ENCODE measurements at places on chromosomes 3 and 15.
A peak's percentile ranks its signal among the peaks of the same experiment; 100 is the strongest.

GRCh38 chr15:46408312-46408711 lies 773.5 kb downstream of the SQOR start:
- DNase-seq: no peak

DNA sequence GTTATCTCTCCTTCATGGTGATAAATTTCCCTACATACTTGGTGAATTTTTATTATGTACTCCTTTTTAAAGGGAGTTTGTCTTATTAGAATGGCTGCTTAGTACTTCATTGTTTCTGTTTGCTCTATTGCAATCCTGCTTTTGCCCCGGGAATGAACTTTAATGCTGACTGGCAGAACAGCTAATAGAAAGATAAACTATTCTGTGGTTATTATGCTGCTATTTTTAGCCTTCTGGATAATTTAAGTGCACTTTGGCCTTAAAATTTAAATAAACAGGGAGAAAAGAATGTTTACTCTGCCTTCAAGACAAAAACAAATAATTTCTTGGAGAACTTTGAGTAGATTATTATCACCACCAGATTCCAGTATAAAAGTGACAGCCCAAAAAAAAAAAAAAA lies 413.8 kb upstream of the CCDC54 start:
- DNase-seq: no peak

DNA sequence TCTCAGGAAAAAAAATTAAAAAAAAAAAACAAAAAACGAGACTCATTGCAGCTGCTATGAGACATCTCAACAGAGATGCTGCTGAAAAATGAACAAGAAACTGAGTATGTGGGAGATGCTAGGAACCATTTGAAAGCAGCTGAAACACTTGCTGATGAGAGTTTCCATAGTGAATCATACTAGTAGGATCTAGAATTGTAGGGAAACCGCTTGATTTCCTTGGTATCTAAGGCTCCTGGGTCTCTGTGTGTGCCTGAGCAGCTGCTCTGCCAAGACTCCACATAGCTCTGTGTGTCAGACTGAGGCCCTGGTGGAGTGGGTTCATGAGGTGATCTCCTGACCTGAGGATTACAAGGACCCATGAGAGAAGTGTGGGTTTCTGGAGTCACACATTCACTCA lies 313.4 kb upstream of the NECTIN3 start:
- DNase-seq: no peak

DNA sequence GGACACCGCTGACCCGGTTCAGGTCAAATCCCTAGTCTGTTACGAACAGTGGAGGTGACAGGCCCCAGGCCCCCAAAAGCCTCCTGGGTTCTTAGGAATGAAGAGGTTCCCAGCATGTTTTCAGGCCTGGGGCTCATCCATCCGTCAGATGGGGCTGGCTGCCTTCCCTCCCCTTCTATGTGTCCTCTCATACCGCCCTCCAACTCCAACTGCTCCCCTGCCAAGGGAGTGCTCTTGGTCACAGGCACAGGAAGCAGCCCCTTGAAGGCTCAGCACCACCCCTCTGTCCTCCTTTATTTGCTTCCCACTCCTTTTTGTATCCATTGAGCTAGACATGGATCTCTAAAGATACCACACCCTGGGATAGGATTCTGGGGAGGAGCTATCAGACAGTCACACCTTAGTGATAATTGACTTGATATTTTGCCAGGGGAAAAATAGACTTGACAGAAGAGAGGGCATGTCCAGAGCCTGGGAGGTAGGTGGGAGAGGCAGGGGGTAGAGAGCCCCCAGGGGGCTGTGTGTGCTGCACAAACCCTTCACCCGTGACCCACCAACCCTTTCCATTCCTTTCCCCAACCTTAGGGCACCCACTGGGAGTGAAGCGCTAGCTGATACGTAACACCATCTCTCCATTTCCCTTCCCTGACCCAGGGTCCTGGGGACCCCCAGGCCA lies 10.7 kb upstream of the CSPG4 start:
- DNase-seq: no peak

DNA sequence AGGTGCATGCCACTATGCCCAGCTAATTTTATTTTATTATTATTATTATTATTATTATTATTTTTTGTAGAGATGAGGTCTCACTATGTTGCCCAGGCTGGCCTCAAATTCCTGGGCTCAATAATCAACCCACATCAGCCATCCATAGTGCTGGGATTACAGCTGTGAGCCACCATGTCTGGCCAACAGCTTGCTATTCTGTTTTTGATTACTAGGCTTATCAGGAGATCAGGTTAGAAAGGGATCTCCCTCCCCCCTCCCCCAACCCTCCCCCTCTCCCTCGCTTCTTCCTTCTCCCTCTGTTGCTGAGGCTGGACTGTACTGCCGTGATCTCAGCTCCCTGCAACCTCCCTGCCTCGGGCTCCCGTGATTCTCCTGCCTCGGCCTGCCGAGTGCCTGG lies 8.6 kb downstream of the CLN6 start:
- no peak for DNase-seq

DNA sequence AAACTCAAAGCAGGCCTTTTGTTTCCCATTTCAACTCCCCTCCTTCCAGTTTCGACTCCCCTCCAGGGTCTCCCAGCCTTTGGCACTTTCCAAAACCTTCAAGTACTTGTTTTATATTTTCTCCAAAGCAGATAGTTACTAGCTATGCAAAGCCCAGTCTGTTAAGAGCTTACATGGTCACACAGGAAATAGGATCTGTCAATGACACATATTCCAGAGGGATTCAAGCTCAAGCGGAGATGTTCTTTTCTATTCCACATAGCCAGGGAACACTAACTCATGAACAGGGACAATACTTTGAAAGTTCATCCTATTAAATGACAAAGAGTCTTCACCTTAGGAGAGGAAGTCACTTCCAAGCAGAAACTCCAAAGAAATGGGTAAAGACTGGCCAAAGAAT lies 18.6 kb downstream of the SUCLG2 start:
- no peak for DNase-seq

- DNase-seq: no peak
Measured at GRCh38 chr15:51266656-51267050, 71.7 kb downstream of the CYP19A1 start.

- no peak for DNase-seq
Measured at GRCh38 chr3:141356046-141356445, 12.3 kb upstream of the ZBTB38 start.

DNA sequence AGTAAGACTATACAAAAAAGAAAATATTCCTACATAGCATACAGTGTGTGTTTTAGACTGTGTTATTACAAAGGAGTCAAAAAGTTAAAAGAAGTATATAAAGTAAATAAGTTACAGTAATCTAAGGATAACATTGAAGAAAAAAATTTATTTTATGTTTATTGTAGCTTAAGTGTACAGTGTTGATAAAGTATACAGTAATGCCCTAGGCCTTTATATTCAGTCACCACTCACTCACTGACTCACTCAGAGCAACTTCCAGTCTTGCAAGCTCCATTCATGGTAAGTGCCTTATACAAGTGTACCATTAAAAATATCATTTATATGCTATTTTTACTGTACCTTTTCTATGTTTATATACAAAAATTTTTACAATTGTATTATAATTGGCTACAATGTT lies 220.1 kb downstream of the BCHE start:
- DNase-seq: no peak

GRCh38 chr3:15630646-15631350 lies 29.3 kb downstream of the BTD start:
- no peak for DNase-seq

GRCh38 chr3:13023235-13023970 lies 49.8 kb downstream of the IQSEC1 start:
- no peak for DNase-seq

DNA sequence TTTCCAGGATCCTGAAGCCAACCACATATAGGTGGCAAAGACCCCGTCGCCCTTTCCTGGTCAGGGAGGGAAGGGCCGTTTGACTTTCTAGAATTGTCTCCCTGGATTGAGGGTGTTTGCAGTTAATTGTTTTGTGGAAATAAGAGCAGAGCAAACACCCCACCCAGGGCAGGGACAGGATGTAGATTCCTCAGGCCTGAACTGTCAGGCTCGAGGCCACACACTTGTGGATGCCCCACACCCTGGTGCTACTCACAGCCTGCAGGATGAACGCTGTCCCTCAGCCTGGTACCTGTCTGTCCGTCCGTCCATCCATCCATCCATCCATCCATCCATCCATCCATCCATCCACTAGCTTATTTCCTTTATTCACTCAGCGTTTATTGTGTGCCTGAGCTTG lies 29.9 kb upstream of the FLNB start:
- no peak for DNase-seq

- no peak for DNase-seq
Measured at GRCh38 chr3:53009826-53010539, 35.9 kb downstream of the SFMBT1 start.

GRCh38 chr3:17333446-17333845 lies 409.0 kb downstream of the TBC1D5 start:
- DNase-seq: no peak

- no peak for DNase-seq
Measured at GRCh38 chr3:124854009-124854408, 33.2 kb downstream of the ITGB5 start.

DNA sequence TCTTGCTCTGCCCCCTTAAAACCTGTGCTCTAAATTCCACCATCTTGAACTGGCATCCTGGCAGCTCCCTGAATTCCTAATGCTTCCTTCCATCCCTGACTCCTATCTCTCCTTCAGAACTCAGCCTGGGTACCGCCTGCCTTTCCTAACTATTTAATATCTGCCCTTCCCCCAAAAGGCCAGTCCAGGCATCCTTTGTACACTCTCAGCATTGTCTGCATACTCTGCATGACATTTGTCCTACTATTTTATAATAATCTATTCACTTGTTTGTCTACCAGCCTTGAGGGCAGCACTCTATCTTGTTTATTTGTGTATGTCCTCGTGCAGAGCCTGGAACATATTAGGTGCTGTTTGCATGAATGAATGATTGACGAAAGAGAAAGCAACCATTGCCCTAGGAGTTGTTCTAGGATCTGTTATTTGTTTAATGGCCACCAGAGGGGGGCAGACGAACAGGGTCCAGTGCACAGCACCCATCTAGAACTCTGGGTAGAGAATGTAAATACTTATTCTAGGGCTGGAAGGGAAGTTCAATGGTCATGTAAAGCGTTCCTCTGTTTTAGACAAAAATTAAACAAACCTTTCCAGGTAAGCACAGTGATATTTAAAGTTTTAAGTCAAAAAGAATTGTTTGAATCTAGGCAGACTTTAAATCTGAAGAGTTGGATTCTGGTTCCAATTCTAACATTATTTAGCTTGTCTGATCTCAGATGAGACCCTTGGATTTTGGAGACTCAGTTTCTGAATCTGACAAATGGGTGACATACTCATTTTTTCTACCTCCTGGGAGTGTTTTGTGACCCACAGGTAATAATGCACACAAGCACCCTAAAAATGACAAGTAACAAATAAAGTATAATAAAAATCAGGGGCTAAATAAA lies 125.8 kb upstream of the GALNT15 start:
- DNase-seq: peak; percentile 64

- DNase-seq: peak; percentile 14
Measured at GRCh38 chr15:66004618-66005262, 135.4 kb downstream of the RAB11A start.

DNA sequence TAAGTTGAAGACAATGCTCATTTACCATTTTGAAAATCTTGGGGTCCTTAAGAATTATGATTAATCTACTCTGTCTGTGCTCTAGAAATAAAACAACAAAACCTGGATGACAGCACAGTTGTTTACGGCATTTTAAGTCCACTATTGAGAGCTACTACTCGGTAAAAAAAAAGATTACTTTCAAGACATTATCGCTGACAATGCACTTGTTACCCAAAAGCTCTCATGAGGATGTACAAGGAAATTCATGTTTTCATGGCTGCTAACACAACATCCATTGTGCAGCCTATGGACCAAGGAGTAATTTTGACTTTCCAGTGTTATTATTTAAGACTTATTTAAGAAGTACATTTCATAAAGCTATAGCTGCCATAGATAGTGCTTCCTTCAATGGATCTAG lies 221.3 kb downstream of the GRM7 start:
- no peak for DNase-seq

DNA sequence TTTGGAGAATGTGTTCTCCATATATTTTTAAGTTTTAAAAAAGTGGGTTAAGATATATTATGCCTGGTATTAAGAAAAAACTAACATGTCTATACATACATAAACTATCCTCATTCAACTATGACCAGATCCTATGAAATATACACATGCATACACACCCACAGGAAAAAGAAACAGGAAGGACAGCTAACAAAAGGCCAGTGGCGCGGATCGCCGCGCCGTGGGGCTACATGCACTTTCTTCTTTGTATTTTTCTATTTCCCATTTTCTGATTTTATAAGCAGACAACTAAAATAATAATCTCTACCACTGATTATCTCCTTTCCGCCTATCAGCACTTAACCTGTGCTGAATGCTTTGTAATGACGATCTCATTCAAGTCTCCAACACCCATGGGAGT lies 160.1 kb downstream of the OR4M2 start:
- no peak for DNase-seq

GRCh38 chr3:154745929-154746328 lies 315.9 kb upstream of the GPR149 start:
- DNase-seq: no peak

GRCh38 chr3:24890012-24890411 lies 395.4 kb upstream of the THRB start:
- DNase-seq: no peak

DNA sequence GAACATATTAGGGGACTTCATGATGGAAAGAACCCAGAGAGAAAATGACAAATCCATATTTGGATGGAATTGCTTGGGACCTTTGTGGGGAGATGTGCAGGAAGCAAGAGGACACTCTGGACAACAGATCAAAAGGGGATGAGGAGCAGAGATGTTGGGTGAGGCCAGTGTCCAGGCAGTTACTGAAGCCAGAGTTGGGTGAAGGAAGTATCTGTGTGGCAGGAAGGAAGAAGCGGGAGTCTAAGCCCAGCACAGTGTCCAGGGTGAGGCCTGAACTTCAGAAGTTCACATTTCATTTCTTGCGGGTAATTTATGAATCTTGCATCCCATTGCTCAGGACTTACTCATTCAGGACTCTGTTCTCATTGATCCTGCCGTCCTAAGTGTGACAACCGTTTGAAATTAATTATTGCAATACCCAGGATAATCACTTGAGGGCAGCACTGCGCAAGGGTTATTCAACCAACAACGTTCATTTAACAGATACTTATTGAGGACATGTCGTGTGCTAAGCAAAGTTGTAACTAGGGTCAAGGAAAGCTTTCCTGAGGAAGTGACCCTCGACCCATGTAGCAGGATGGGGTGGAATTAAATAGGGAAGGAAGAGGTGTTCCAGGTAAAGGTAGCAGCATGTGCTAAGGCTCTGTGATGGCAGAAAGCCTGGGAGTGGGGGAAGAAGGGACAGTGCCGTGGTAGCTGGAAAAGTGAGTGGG lies 61.3 kb upstream of the CMTM8 start:
- peak; percentile 67 for DNase-seq

DNA sequence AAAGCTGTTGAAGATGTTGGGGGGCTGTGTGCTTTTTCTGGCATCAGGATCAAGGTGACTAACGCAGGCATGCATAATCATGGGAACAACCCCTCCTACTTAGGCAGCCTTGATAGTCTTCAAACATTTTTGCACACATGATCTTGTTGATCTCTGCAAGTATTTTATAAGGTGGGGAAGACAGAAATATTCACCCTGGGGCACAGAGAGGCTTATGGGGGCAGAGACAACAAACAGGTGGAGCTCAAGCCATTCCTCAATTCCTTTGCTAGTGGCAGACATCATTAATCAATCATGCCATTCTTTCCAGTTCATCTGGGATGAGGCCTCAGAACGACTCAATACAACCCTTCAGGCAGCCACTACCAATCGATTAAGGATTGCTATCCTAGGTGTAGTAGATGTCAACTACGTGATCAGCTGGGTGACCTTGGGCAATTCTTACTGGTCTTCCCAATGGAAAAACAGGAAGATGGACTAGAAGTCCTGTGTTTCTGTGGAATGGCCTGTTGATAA lies 110.3 kb upstream of the SMAD3 start:
- DNase-seq: no peak

Data from body of pancreas (tissue), 4 donors.